ENCODE measurements at places on chromosomes 1 and 21.

DNA sequence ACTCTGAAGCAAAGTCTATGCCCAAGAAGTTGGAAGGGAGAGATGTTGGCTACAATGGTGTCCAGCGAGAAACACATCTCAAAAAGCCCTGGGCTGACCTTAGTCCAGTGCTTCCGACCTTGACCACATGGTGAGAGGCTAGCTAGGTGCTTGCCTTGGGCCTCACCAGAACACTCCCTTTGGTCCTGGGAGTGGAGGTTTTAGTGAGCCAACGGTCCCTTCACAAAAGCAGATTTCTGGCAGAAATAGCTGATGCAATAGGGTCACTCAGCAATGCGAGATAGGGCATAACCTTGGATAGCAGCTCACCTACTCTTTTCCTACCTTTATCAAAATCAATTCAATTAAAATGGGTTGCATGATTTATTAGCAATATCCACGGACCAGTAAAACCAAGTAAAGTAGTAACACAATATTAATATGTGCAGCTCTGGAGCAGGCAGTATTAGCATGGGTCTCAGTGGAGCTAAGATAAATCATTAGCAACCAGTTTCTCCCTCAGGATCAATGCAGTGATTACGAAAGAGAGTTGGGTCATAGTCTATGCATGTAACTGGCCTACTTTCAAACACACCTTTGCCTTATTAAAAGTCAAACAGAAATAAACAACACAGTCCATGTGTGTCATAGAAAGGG lies 1.9 kb downstream of the SLC30A10 start:
- DNase-seq = no peak

GRCh38 chr1:164591858-164592257 lies 32.9 kb downstream of the PBX1 start:
- DNase-seq = no peak

- DNase-seq = no peak
Observed at GRCh38 chr1:54323921-54324250, 82.3 kb downstream of the SSBP3 start.

- DNase-seq = no peak
Observed at GRCh38 chr1:240462766-240463395, 149.1 kb downstream of the GREM2 start.

- no peak for DNase-seq
Observed at GRCh38 chr1:15965228-15965767, 10.6 kb downstream of the ZBTB17 start.

GRCh38 chr1:104629589-104629988 lies 879.9 kb downstream of the AMY1C start:
- no peak for DNase-seq

DNA sequence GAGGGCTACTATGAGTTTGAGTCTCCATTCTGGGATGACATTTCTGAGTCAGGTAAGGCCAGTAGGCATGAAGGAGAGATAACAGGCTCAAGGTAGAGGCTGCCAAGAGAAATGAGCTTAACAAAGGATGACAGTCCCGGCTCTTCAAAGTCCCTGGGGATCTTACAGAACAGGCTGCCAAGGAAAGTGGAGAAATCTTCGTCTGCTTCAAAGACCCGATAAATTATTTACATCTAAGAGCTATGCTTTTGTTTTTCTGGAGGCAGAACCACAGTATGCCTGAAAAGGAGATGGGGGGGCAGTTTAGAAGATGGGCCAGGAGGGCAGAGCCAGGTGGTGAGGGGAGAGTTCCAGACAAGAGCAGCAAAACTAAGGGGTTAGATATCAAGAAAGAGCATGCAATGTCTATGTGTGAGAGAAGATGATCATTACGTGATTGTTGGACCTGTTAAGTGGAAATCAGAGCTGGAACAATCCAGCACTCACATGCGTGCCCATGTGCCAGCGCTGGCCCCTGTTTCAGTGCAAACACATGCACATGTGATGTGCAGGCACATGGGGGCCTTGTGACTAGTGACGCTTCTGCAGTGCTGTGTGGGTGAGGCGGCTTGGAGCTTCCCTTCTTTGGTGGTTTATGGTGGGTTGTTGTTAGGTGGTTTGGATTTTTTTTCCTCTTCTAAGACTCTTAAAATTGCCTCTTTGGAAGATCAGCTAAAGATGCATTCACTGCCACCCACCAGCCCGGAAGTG lies 25.7 kb downstream of the CAMK1G start:
- DNase-seq = no peak

DNA sequence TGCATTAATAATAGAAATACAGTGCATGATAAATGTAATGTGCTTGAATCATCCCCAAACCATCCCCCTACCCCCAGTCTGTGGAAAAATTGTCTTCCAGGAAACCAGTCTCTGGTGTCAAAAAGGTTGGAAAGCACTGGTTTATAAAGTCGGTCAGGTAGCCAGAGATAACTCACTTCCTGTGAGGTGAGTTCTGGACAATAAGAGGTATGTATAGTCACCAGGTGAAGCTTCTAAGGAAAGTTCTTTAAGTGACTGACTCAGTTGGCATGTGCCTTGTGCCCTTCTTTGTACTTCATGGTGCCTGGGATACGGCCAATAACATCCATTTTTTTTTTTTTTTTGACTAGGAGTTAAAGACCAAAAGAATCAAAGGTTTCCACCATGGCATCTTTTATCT lies 103.7 kb downstream of the GPATCH2 start:
- no peak for DNase-seq

DNA sequence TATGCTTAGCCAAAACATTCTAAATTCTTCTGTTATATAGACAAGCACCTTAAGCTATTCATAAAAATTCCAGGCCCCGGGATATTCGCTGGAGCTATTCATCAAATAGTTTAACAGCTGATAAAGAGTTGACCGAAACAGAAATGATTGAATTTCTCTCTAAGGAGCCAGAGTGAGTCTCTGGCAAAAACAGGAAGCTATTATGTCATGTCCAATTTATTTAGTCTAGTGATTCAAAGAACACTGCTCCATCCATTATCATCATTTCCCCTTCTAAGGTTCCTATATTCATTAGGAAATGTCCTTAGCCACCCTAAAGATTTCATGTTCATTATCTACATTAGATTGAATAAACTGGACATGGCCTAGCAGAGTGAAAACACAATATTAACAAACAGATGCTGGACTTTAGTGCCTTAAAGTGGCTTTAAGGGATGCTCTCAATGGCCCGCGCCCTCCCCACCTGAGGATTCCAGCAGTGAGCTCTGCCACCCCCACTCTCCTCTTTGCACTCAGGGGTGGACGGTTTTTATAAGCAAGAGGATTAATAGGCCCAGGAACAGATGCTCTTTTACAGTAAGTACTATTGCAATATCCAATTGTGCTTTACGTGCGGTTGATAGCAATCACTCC lies 122.1 kb upstream of the RGS1 start:
- no peak for DNase-seq

GRCh38 chr1:201634261-201634660 lies 95.3 kb downstream of the NAV1 start:
- no peak for DNase-seq

DNA sequence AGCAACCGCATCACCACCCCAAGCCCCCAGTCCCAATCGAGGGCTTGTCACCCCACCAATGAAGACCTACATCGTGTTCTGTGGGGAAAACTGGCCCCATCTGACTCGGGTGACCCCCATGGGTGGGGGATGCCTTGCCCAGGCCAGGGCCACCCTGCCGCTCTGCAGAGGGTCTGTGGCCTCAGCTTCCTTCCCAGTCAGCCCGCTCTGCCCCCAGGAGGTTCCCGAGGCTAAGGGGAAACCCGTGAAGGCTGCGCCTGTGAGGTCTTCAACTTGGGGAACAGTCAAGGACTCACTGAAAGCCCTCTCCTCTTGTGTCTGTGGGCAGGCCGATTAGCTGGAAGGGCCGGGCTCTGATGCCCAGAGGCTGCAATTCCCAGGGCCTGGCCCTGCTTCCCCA lies 2.0 kb downstream of the SRARP start:
- no peak for DNase-seq

GRCh38 chr1:52767596-52768280 lies 41.5 kb downstream of the ZYG11B start:
- DNase-seq = no peak

- no peak for DNase-seq
Observed at GRCh38 chr1:2320006-2320405, 71.3 kb downstream of the MORN1 start.

- no peak for DNase-seq
Observed at GRCh38 chr1:197559244-197559643, 216.0 kb downstream of the DENND1B start.

DNA sequence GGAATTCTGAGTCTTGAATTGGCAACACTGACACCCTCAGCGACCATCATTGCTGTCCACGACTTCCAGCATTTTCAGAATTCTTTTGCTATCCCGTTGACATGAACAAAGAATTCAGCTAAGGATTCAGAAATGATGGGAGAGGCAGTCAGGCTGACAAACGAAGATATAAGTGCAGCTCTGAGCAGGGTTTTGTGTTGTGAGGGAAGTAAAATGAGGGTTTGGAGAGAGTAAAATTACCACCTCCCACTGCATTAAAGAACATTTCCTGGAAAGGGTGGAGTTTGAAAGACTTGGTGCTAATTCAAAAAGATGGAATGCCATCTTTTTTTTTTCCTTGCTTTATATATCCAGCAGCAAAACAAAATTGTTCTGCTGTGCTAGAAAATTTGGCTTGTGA lies 4.9 kb upstream of the ELK4 start:
- no peak for DNase-seq

- DNase-seq = peak; percentile 96
Observed at GRCh38 chr1:63773815-63774616, at the start of gene ROR1. Gene ROR1, plus strand, starts transcription at chr1:63774017.

- DNase-seq = no peak
Observed at GRCh38 chr1:186518822-186519381, 58.0 kb upstream of the PDC start.

DNA sequence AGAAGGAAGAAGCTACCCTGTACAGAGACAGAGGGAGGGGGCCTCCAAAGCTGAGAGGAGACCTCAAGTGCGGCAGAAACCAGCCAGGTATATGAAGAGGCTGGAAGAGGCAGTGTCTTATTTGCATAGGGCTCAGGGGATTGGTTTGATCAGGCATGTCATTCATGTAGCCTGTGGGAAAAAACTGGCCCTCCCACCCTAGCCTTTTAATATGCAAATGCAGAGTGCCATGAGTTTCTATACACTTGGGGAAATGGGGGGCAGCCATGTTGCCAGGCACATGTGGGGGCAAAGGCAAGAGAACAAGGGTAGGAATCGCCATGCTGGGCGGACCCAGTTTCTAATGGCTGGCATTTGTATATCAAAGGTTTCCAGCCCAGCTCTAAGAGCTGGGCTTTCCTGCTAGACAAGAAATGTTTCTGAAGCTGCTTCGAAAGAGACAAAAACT lies 172.7 kb downstream of the RASAL2 start:
- no peak for DNase-seq

- no peak for DNase-seq
Observed at GRCh38 chr1:228891272-228892034, 156.2 kb downstream of the RHOU start.

DNA sequence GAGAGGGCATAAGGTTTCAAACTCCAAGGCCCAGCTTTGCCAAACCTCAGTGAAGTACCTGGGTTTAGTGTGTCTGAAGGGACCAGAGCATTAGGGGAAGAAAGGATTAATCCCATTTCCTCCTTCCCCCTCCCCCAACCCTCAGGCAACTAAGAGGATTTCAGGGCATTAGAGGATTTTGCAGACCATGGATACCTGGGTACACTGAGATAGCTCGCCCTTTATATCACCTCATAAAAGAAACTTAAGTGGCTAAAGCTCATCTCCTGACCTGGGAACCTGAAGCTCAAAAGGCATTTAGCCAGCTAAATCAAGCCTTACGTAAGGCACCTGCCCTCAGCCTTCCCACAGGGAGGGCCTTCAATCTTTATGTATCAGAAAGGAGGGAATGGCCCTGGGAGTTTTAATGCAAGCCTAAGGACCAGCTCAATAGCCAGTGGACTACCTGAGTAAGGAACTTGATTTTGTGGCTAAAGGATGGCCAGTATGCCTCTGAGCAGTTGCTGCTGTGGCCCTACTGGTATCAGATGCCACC lies 26.4 kb upstream of the SMYD3 start:
- DNase-seq = peak; percentile 11

- DNase-seq = no peak
Observed at GRCh38 chr1:238186887-238187574, 296.3 kb upstream of the ZP4 start.

DNA sequence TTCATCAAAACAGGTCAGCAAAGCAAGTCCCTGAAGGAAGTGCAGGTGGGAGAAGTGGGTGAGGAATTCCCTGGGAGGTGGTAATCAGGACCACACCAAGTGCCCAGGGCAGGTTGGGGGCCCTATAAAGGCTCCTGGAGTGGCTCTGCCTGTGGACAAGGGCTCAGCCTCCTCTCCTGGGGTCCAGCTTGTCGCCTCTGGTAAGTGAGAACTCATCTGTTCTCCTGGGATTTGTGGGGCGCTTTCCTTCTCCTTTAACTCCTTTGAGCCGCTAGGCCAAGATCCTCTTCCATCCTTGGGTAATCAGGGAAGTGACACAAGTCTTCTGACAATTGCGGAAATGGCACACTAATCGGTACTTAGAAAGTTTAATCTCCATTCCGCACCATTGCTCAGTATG lies at the start of gene SPRR4:
Gene SPRR4, plus strand, starts transcription at position 154 of the 400 bp plus-strand sequence. CDS start 1,243 bp downstream, outside the sequence.
- DNase-seq = no peak

DNA sequence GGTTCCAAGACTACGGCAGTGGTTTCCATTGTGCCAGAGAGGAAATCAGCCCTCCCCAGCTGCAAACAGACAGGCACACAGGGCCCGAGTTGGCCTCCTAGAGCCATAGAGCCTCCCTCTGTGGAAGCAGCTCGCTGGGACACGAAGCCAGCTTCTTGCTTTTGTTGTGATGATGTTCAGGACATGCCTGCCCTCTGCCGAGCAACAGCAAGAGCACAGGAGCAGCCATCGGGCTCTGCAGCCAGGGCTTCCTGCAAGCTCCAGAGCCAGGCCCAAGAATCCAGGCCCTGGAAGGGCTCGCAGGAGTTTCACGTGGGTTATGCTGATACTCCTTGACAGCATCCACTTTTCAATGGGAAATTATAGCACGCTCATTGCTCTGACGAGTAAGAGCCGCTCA lies 18.5 kb downstream of the NPHP4 start:
- peak; percentile 74 for DNase-seq

DNA sequence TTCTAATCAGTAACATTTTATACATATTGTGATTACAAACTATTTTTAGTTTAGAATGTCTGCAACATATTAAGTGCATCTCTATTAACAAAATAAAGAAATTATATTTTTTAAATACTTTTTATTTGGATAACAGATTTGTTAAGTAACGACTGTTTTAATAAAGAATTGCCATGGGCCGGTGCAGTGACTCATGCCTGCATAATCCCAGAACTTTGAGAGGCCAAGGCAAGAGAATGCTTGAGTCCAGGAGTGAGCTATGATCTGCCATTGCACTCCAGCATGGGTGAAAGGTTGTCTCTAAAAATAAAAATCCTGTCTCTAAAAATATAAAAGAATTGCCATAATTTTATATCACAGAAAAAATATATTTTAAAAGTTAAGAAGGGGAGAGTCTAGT lies 4.1 kb downstream of the LRRIQ3 start:
- no peak for DNase-seq

GRCh38 chr1:24047110-24047477 lies 64.8 kb downstream of the MYOM3 start:
- peak; percentile 83 for DNase-seq

GRCh38 chr21:28431022-28431421 lies 561.7 kb downstream of the LTN1 start:
- no peak for DNase-seq

GRCh38 chr1:244209955-244210354 lies 158.9 kb downstream of the ZBTB18 start:
- DNase-seq = no peak

- no peak for DNase-seq
Observed at GRCh38 chr1:172821609-172822274, 162.8 kb downstream of the FASLG start.

GRCh38 chr1:50271337-50271736 lies 151.9 kb downstream of the DMRTA2 start:
- DNase-seq = no peak

Data from posterior vena cava (tissue), 2 donors.